ENCODE measurements at places on chromosomes 7 and 10.

- DNase-seq = no peak
These were observed 25.8 kb downstream of the ACTA2 start for GRCh38 chr10:88926566-88927415.

DNA sequence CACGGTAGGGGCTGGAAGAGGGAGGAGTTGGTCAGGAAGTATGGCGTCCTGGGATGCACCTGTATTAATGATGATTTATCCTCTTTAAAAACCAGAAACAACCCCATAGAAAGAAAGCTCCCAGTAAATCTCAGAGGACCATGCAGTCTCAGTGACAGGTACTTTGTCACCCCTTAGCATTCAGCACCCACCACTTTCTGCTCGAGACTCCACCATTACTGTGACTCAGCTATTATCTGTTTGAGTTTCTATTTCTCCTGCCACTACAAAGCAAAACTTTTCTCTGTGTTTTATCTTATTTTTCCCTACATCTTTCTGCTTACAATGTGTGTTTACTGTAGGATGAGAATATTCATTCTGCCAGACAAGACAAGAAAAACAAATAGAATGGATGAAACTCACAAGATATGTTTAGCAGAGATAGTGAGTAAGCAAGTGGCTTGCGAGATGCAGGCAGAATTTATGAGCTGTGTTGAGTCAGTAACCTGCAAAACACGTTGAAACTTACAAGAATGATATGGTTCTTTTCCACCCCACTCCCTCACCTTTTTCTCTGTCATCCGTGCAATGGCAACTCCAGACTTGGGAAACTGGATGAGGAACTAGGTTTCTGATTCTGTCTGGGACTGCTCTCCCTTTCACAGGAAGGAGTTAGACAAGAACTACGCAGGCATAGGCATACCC is 127.1 kb downstream of the AOAH start:
- DNase-seq = no peak

DNA sequence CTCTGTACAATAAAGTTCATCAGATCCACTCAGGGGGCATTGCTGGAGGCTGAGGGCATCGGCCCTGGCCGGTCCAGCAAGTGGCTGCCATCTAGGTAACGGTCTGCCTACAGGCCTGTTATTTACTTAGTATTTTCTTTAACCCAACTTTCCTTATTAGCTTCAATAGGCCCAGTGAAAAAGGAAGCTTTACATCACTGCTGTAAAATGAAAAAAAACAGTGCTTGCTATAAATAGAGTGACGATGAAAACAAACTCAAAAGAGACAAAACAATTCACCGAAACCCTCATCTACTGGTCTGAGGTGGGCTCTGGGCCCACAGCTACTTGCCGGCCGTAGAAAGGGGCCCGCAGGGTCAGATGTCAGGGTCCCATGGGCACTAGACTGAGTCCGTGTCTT is 192.5 kb downstream of the ELFN1 start:
- DNase-seq = no peak

DNA sequence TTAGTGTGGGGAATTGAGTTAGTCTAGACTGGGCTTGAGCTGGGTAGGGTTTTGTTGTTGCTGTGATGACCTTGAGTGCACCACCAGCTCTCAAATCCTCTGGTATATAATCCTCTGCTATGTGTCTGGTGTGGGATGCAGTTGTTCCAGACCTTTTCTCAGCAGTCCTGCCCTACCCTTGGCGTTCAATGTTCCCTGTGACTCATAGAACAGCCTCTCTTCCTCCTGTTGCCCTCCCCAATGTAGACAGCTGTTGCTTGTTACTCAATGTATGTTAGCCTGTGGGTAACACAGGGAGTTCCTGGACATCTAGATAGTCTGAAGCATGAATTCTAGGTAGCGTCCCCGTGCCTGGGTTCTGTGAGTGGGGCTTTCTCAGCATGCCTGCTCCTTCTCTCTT is 19.8 kb downstream of the ACBD7 start:
- DNase-seq = no peak

DNA sequence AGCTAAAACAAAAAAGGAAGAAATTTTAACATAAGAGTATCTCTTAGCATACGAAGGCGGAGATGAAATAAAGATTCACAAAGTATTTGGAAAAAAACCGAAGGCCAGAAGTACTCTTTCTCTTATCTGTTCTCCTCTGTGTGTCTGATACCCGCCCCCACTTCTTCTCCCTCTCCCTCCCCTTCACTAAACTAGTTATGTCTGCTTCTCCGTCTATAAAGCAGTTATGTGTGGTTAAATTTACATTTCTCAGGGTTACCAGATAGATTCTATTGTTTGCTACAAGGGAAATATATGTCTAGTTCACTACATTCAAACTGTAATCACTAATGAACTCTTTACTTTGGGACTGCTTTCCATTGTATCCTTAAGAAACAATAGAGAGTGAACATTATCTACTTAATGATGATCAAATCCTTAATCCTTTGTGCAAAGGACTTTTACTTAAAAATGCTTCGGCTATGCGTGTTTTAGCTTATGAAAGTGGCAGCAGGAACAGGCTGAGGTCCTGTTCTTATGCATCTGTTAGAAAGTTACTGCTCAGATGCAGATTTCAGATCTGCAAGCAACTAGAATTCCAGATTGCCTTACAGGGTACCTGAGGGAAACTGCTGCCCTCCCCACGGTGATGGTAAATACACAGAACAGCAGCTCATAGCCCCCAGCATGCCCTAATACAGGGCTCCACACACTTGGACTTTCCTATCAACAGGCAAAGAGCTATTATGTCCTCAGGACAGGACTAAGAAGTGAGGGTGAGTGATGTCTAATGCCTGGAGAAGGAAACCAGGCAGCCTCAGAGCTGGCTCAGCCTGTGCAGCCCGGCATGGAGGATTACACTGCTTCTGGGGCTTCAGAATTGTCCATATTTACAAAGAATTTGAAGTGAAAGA is 273.3 kb downstream of the FZD1 start:
- no peak for DNase-seq

- DNase-seq = peak; percentile 67
These were observed at the start of gene STX1A for GRCh38 chr7:73718905-73719805. TSS of gene STX1A (minus strand) at chr7:73719669. CDS start at chr7:73719631, 38 bp downstream.

DNA sequence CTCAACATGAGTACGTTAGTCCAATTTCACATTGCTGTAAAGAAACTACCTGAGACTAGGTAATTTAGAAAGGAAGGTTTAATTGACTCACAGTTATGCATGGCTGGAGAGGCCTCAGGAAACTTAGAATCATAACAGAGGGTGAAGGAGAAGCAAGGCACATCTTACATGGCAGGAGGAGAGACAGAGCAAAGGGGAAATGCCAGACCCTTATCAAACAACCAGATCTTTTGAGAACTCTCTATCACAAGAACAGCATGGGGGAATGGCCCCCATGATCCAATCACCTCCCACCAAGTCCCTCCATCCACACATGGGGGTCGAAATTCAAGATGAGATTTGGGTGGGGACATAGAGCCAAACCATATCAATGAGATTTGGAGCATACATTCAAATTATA is 34.6 kb upstream of the PDSS1 start:
- no peak for DNase-seq

DNA sequence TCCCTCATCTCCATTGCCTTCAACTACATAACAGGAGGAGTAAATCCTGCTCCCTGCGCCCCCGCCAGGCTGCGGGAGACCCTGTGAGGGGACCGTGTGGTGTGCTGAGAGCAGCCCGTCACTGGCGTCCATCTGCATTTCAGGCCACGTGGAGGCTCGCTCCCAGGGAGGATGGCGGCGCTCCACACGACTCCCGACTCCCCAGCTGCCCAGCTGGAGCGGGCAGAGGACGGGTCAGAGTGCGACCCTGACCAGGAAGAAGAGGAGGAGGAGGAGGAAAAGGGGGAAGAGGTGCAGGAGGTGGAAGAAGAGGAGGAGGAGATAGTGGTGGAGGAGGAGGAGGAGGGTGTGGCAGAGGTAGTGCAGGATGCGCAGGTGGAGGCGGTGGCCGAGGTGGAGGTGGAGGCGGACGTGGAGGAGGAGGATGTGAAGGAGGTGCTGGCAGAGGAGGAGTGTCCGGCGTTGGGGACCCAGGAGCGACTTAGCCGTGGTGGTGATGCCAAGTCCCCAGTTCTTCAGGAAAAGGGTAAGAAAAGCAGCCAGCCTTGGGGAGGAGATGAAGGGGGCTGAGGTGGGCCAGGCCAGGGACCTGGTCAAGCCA is 5.2 kb downstream of the ZNF316 start:
- DNase-seq = no peak

DNA sequence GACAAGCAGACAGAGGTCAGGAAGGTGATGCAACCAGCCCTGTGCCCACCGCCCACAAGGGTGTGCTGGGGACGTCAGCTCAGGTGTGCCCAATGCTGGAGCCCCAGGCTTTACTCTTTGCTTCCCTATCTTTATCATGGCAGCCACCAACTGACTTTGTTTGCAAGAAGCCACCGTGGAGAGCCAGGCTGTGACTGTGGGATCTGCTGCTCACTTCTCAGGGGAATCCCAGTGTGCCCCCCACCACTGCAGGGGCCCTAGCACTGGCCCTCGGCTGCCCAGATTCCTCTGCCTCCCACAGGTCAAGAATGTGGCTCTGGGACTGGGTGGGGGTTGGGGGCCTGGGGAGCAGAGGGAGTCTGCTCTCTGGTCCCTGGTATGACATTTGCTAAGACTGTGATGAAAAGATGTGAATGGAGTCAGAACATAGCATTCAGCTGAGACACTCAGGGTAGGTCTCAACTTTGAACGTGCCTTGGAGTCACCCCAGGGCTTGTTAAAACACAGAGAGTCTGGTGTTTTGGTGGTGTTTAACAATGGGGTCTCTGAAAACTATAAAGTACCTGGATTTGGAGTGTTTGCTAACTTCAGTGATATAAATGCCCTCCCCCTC is 47.3 kb downstream of the ARHGAP22 start:
- DNase-seq = no peak

Measured in CD4-positive, alpha-beta T cell treated with Interleukin-2 at 100 ng/mL for 4 hours (primary cell).